ENCODE measurements at places on chromosomes 3 and 15.

- no peak for DNase-seq
These were observed 198.7 kb upstream of the CMC1 start for GRCh38 chr3:28042707-28043106.

- DNase-seq = no peak
These were observed 534.2 kb downstream of the NSUN3 start for GRCh38 chr3:94596887-94597566.

DNA sequence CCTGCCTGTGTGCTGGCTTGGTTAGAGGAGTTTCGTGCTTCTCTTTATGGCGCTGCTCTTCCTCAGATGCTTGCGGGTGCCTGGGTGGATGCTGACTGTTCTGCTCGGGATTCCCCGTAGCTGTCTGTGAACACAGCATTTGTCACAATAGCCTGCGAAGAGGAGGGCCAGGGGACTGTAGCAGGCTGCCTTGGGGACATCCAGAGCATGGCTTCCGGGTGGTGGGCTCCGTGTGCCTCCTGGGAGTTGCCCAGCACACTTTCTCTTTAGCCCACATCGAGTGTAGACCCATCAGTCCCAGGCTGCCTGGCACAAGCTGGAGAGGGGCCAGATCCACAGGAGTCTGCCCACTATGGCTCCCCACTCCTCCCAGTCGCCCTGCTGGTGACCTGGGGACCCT, 22.4 kb downstream of the LRRK1 start:
- no peak for DNase-seq

- DNase-seq = no peak
These were observed at the start of gene ISL2 for GRCh38 chr15:76336254-76337058. Gene ISL2 (plus strand): TSS chr15:76336773. CDS start chr15:76336884, 111 bp downstream.

GRCh38 chr3:153084431-153084830, 77.6 kb upstream of the RAP2B start:
- no peak for DNase-seq

DNA sequence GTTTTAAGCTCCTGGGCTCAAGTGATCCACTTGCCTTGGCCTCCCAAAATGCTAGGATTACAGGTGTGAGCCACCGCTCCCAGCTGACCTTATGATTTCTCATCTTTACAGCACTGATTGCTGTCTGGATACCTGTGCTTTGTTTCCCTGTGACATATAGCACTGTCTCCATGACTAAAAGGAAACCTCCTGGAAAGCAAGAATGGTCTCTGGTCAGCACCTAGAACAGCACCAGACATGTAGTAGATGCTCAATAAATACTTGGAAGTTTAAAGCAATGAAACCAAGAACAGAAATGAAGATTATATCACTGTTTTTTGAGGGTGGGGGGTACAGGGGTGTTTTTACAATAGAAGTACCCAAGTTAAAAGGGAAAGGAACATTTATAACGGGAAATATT, 156.8 kb upstream of the ADAMTS9 start:
- DNase-seq = no peak

- no peak for DNase-seq
These were observed 152.9 kb downstream of the IGF1R start for GRCh38 chr15:98801234-98801561.

- DNase-seq = no peak
These were observed 12.3 kb downstream of the MEGF11 start for GRCh38 chr15:66241087-66241907.

DNA sequence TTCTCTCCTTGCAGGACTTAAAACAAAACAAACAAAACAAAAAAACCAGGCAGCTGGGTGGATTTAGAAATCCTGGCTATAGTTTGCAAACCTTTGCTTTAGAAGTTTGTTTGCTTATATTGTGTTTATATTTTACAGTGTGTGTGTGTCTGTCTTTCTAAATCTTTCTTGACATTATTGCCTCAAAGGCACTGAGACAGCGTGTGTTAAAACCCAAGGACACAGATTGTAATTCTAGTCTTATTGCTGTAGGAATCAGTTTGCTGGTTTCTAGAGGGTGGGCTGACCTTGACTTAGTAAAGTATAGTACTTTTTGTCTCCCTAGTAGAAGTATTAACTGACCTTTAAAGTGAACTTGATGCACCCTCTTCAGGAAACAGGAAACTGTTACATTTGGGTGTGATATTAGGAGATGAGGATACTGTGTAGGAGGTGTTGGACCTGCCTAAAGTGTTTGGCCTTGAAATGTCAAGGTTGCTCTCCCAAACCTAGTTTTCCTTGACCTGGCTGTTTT, 71.0 kb downstream of the TCF12 start:
- no peak for DNase-seq

- no peak for DNase-seq
These were observed 168.7 kb downstream of the GREM1 start for GRCh38 chr15:32886459-32886858.

DNA sequence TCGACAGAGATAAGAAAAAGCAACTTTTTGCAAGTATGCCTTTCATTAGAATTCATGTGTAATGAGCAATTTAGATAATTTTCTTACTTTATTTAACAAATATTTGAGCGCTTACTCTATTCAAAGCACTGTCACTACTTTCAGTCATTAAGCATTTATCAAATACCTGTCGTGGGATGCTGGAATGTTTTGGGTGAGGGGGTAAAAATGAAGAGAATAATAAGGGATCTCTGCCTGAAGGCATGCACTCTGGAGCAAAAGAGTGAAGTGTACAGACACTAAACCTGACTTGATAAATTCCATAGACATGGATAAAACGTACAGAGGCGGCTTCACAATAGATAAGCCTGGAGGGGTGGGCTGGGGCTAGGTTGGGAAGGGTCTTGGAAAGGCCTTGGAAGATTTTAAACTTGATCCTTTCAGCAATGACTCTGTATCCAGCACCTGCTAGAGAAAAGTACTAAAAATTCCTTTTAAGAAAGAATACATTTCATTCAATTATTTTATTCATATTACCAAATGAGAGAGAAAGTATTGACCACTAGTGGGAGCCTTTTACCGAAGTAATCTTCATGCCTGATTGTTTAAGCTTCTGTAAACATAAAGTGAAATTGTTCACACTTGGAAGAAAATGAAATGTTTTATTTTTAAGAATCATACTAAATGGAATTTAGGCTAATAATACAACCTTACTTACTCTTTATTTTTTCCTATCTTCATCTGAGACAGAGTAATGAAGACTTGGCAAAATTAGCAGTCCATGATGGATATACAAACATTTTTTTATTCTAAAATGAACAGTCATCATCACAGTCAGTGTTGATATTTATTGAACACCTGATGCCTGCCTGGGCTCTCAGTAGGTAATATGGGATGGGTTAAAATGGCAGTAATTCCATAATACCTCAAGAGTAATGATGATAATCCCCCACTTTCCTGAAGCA, 113.2 kb downstream of the PPP2R3A start:
- DNase-seq = no peak

DNA sequence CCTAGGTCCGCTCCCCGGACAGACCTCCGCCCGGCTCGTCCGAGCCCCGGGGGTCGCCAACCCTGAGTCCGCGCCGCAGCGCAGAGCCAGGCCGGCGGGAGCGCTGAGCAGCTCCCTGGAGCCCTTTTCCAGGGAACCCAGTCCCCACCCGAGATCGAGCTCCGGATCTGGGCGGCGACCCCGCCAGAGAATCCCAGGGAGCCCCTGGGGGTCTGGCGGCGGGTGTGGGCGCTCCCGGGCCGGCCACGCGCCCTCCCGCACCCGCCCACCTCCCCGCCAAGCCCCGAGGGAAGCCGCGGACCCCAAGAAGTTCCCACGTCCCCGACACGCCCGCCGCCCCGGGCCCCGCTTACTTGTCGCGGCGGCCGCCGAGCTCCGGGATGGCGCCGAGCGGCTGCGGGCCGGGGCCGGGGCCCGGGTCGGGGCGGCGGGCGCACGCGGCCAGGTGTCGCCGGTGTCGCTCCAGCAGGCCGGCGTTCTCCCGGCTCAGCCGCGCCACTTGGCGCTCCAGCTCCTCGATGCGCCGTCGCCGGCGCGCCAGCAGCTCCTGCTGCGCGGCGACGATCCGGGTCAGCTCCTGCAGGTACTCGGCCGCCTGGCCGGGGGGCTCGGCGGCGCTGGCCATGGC, 137.7 kb downstream of the NUP210 start:
- no peak for DNase-seq

- no peak for DNase-seq
These were observed 23.5 kb downstream of the NR1D2 start for GRCh38 chr3:23968463-23969184.

DNA sequence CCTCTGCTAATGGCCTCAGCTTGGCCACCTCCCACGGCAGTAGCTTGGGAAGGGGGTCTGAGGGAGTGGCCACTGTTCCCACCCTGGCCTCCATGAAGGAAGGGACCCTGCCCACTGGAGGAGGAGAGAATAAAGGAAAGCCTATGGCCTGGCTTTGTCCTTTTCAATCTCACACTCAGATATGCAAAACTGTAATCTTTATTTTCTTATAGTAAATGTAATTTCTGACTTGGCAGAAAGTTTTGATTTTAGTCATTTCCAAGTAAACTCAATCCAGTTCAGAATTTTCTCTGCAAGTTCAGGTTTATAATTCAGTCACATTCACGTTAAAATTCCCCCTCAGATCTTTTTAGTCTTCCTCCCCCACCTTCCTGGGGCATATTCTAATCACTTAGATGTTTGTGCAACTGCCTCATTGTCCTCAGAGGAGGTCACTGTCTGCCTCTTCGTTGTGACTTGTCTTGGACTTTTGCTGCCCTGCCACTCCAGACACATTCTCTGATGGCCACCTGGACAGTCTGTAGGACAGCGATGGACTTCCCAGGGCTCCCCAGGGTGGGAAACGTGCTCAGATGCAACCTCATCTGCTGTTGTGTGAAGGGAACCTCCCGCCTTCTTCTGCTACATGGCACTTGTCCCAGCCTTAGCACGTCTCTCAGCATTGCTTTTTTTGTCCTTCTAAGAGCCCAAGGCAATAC, 222.8 kb upstream of the TBL1XR1 start:
- no peak for DNase-seq

DNA sequence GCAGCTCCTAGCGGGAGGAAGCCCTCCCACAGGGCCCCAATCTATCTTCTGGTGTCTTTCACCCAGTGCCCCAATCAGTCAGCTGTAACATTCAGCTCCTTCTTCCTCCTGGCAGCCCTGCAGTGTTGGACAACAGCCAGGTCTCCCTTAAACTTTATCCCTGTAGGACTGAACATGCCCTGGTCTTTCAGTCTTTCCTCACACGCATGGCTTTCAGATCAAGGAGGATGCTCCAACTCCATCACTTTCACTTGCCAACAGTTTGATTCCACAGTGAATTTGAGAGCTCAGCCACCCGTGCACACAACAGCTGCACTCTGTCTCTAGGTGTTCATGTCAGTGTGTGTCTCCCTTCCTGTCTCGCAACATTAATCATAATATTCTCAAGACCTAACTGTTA, 28.5 kb upstream of the LRRC34 start:
- no peak for DNase-seq

Data from stimulated activated CD4-positive, alpha-beta T cell treated with anti-CD3 and anti-CD28 coated beads, Interleukin-1b, Interleukin-23, amount 100 ng/mL, for 1 hour (primary cell).